Amygdala (tissue), 56 donors: ENCODE measurements at places on chromosomes 6 and 20.

- no peak for DNase-seq
These were observed 207.9 kb downstream of the SAMD5 start for GRCh38 chr6:147716434-147716833.

DNA sequence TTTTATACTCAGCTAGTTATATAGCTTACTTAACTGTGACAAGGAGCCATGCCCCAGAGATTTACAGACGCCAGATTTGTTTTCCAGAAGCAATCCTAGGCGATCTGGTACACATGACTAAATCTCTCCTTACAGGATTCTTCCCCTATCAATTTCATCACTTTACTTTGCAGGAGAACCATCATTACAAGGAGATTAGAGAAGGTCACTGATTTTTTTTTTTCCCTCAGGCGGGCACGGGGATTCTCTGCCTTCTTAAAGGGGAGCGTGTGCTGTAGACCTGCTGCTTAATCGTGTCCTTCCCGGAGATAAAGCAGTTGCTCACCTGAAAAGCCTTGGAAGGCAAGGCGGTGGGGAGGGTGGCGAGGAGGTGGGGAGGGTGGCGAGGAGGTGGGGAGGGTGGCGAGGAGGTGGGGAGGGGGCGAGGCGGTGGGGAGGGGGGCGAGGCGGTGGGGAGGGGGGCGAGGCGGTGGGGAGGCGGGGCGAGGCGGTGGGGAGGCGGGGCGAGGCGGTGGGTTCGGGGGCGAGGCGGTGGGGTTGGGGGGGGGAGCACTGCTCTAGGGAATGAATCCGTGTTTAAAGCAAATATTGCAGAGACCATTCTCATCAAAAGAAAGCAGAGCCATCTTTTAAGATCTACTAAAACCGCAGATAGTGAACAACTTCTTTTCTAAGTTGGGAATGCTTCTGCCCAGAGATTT lies 14.3 kb upstream of the MRAP2 start:
- no peak for DNase-seq

GRCh38 chr20:42484790-42485375 lies 704.8 kb downstream of the PTPRT start:
- DNase-seq = no peak

- DNase-seq = no peak
These were observed 49.0 kb downstream of the MDGA1 start for GRCh38 chr6:37648465-37649330.

GRCh38 chr6:160919723-160920440 lies 71.7 kb upstream of the MAP3K4 start:
- no peak for DNase-seq

- DNase-seq = no peak
These were observed 30.4 kb downstream of the ATXN1 start for GRCh38 chr6:16730738-16731477.

- no peak for DNase-seq
These were observed 353 bp downstream of the TRAM2 start for GRCh38 chr6:52576392-52577021.

GRCh38 chr6:100347901-100348550 lies 116.7 kb downstream of the SIM1 start:
- DNase-seq = no peak

DNA sequence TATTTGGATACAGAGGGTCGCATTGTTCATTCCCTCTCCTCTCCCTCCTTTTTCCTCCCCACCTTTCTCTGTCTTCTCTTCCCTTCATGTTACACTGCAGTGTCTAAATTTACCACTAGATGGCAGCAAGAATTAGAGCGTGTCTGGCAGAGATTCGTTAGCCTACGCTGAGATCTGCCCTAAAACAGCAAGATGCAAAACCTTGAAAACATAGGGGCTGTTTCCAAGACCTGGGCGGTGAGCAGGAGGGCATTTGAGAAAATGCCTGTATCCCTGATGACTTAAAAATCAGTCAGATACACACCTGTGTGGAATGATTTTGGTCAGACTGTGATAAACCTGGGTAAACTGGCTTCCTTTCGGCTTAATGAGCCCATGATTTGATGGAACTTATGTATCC lies 101.5 kb upstream of the ISM1 start:
- no peak for DNase-seq

GRCh38 chr6:43428112-43428570 lies 800 bp downstream of the ABCC10 start:
- DNase-seq = no peak

DNA sequence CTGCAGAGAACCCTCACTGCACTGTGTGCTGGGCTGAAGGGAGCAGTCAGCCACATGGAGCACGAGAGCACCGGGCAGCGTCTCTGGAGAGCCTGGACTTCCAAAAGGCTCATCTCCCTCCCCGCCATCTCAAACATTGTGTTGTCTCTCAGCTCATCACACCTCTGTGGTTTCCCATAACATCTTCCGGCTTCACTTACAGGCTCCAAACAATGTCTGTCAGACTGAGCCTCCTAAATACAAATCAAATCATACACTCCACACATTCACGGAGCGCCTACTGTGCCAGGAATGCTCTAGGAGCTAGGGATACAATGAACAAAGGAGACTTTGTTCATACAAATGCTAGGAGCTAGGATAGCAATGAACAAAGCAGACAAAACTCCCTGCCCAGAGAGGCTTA lies 398.0 kb downstream of the RNGTT start:
- no peak for DNase-seq
